ENCODE measurements at places on chromosomes 11 and 22.

GRCh38 chr22:33070600-33070999, 12.4 kb upstream of the SYN3 start:
- no peak for DNase-seq

GRCh38 chr11:12802418-12803085, 128.3 kb downstream of the TEAD1 start:
- DNase-seq, result no peak

DNA sequence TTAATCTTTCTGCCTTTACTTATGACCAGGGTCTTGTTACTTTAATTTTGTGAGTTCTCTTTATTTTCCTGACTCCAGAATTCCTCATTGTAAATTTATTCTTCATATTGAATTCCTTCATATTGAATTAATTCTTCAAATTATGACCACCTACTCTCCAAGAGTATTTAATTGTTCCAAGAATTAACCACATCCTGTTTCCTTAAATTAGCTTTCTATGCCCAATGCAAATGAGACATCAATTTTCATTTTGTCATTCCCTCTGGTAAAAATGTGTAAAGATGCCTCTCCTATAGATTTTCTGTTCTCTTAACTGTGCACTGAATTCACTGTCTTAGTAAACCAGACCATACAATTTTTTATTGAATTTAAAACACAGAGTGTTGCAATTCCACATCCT, 211.2 kb upstream of the GRIA4 start:
- DNase-seq, result no peak

- no peak for DNase-seq
Observed at GRCh38 chr22:35328472-35328885, 28.8 kb downstream of the TOM1 start.

- DNase-seq, result no peak
Observed at GRCh38 chr11:123484448-123484847, 54.4 kb downstream of the GRAMD1B start.

GRCh38 chr11:115258216-115258615, 246.0 kb downstream of the CADM1 start:
- no peak for DNase-seq

GRCh38 chr22:21043860-21044535, 1.7 kb upstream of the LRRC74B start:
- DNase-seq, result no peak

- no peak for DNase-seq
Observed at GRCh38 chr11:3942160-3942955, 86.9 kb downstream of the STIM1 start.

- no peak for DNase-seq
Observed at GRCh38 chr11:71391796-71392195, 56.4 kb downstream of the DHCR7 start.

- DNase-seq, result no peak
Observed at GRCh38 chr22:45329530-45329936, 19.8 kb downstream of the FAM118A start.

- no peak for DNase-seq
Observed at GRCh38 chr11:107014871-107015270, 3.4 kb downstream of the GUCY1A2 start.

GRCh38 chr11:59658036-59658435, 10.8 kb downstream of the PATL1 start:
- no peak for DNase-seq

- no peak for DNase-seq
Observed at GRCh38 chr11:61887839-61888494, 3.4 kb downstream of the FADS3 start.

- DNase-seq, result no peak
Observed at GRCh38 chr22:44191036-44191454, 10.3 kb downstream of the PARVG start.

GRCh38 chr11:131447277-131447815, 76.9 kb downstream of the NTM start:
- no peak for DNase-seq

DNA sequence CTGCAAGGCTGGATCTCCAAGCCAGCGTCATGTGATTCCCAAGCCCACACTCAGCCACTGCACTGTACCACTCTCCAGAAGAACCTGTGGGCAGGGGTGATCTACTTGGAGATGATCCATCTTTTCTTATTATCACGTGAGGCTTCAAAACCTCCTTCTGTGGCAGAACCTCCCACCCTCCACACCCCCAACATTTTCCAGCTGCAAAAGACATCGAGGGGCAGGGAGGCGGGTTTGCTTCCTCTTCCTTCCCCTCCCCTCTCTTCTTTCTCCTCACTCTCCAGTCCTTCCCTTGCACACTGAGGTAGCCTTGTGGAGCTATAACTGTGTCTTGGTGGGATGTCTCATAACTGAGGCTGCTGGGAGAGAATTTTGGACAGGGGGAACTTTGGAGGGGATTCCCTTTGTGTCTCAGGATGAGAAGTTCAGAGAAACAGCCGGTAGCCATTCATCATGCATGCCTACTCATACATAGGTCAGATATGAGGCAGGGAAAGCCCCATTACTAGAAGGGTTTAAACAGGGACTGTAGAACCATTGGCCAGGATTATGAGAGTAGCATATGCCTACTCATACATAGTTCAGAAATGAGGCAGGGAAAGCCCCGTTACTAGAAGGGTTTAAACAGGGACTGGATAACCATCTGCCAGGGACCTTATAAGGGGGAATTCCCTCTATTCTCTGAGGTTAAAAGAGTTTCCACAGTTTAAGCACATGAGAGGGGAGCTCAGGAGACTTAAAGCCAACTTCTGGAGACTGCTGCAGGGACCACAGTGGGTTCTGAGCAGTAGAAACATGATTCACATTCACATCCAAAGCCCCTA, 420.7 kb upstream of the CADM1 start:
- no peak for DNase-seq

GRCh38 chr11:12164061-12165014, 53.9 kb downstream of the MICAL2 start:
- no peak for DNase-seq

DNA sequence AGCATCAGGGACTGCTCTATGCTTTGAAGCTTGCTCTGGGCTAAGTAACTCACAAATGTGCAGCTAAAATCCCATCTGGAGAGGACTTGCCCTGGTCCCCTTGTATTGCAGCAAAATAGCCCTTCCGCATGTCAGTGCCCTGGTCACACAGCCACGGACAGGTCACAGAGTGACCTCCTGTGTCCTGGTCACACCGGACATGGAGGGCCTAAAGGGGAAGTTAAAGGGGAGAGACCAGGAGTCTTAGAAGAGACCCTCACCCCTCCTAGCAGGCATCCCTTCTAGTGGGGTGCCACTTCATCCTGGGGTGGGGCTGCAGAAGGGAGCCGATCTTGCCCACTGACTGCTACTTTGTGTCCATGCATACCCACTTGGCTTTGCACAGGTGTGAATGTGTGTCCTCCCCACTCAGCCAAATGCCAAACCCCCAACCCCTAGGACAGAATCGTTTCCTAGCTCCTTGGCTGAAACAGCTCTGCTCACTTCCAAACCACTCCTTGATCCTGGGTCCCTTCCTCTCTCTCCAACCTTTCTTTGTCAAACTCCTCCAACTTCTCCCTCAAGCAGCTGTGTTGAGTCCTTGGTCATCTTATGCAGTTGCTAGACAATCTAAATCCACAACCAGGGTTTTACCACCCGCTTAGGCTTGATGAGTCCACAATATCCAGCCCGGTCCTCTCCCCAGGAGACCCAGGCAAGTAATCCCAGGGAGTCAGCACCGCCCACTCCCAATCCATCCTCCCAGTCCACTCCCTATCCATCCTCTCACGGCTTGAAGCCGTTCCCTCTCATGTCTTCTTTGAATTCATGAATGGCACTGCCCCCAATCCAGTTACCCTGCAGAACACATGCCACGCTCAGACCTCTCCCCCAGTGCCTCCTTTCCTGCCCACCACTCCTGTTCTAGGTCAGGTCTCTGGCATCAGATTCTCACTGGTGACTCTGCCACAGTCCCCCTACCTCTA, 3.3 kb upstream of the FXYD6 start:
- DNase-seq, result no peak

GRCh38 chr22:35986088-35986487, 42.5 kb downstream of the RBFOX2 start:
- DNase-seq, result no peak

DNA sequence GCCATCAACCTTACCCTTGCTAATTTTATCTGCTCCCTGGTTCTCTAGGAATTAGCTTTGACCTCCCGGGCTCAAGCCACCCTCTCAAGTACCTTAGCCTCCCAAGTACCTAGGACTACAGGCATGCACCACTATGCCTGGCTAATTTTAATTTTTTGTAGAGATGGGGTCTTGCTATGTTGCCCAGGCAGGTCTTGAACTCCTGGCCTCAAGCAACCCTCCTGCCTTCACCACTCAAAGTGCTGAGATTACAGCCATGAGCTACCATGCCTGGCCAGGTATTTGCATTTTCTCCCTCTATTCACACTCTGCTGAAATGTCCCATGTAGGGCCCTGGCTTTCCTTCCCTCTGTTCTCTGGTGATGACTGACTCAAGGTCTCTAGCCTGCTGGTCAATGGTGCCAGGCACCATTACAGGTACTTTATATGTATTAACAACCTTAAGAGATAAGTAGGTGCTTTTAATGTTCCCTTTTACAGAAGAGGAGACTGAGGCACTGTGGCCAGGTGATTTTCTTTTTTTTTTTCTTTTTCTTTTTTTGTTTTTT, 8.5 kb upstream of the WDR74 start:
- no peak for DNase-seq

DNA sequence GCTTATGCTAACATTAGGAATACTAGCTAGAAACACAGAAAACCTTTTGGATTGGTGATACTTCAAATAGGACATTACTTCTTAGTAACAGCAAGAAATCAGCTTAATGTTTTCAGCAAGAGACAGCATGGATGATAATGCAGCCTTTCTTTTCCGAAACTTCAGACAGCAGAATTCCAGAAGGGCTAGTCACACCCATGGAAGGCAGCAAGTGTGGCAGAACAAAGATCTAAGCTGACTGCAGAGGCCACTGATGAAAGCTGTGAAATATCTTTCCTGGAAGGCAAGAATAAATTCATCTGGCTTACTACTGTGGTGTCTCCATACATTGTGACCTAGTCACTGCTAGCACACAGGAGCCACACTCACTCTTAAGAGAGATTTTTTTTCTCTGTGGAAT, 100.3 kb downstream of the CCDC83 start:
- DNase-seq, result no peak

DNA sequence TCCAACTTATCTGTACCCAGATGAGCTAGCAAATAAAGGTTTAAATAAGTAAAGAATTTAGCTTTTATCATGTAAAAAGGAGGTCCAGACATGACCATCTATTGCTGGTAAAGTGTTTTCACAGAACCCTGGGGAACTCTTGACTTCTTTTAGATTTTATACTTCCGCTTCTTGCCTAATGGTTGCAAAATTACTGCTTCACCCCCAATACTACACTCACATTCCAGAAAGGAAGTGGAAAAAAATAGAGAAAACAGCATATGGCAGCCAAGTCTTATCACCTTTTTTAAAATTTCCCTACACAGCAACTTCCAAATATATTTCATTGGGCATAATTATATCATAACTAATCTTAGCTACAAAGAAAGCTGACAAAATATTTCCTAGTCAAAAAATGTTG, 12.1 kb downstream of the BBOX1 start:
- DNase-seq, result no peak

DNA sequence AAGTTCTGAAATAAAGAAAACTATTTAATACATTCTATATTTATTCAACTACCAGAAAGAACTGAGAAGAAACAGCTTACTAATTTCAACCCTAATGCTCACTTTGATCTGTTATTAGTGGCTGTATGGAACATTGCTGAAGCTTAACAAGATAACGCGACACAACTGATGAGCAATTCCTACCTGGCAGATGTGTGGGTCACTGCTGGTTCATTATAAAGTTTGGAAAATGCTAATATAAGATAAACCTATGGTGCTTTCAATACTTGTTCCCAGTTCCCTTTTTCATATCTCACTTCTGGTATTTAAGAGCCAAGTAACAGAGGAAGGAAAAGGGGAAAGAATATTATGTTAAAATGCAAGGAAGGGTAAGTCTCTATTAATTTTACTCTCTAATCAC, 10.5 kb downstream of the CTSC start:
- DNase-seq, result no peak

GRCh38 chr11:2776351-2777061, 76.7 kb upstream of the KCNQ1OT1 start:
- no peak for DNase-seq

DNA sequence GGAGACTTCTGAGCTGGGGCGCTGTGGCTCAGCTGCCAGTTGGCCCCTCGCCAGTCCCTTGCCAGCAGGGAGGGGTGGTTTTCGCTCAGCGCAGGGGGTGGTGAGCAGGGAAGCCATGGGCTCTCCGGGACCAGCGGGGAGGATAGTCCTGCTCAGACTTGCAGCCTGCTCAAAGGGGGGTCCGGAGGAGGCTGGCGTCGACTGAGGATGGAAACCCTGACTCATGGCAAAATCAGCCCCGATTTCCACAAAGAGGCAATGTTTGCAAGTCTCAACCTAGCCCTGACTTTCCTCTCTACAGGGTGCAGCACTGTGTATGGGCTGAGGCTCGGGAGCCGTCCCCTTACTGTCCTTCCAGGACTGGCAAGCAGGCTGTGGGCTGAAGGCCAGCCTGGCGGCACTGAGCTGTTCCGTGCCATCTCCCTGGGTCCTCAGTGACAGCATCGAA, 35.1 kb downstream of the FBLN1 start:
- DNase-seq, result no peak

DNA sequence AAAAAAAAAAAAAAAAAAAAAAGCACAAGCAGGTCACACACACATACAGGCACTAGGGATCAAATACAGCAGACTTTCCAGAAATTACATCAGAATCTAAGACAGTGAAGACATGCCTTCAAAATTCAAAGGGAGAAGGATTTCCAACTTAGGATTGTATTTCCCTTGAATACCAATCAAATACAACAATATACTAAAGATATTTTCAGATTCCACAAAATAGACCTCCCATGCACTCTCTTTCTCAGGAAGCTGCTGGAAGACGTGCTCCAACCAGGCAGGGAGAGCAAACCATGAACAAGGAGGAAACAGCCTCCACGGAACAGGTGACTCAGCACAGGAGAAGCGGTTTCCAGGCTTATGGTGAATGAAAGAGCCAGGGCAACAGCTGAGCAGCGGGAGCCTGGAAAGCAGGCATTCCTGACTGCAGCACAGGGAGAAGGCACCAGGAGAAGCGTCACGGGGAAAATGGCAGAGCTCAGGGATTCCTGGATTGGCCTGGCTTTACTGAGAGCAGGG, 32.0 kb downstream of the TMEM184B start:
- DNase-seq, result no peak

- no peak for DNase-seq
Observed at GRCh38 chr11:30218278-30218677, 12.5 kb upstream of the FSHB start.

DNA sequence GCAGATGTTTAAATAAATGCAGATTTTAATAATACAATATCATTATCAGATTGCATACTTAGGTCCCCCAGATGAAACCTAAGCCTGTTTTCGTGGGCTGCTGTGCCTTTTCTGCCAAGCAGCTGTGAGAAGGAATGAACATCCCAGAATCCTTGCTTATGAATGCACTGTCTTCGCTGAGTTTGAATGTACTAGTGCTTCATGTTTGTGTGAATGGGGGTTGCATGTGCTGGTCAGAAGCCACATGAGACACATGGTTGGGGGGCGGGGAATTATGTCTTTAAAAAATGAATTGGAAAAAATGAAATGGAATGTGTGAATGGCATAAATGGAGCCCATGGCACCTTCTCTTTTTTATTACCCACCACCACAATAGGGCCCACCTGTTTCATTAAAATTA, 125.4 kb upstream of the HSD17B12 start:
- no peak for DNase-seq

Measured in stimulated activated CD8-positive, alpha-beta memory T cell treated with anti-CD3 and anti-CD28 coated beads, Interleukin-4, amount 100 ng/mL, for 4 hours (primary cell).